T-helper 1 cell treated with Interleukin-12 subunit alpha and Interleukin-12 subunit beta and Interleukin-4 antibody, amounts not matched to agents 30 ng/mL and 1 ng/mL, for 36 hours (primary cell): ENCODE measurements at places on chromosomes 11 and 22. TPM values are rescaled to one million over a fixed set of nuclear protein-coding genes. Genes with fewer than 3 reads are reported as not detected.

Gene ALDH3B2
- total RNA-seq = not detected in 2 replicates

Gene DEFB131B
- total RNA-seq = not detected in 2 replicates

Gene SLC17A6
- not detected in 2 replicates for total RNA-seq

Gene APOBEC3G
- total RNA-seq = 110 and 112 TPM in 2 replicates

Gene ST14
- not detected in 2 replicates for total RNA-seq

Gene OSBPL5
- 1.6 and 3.4 TPM in 2 replicates for total RNA-seq

Gene SERPINH1
- 17.0 and 17.1 TPM in 2 replicates for total RNA-seq

Gene OR52N4
- total RNA-seq = 1.1 and 1.9 TPM in 2 replicates

Gene IGLL5
- not detected in 2 replicates for total RNA-seq

Gene A4GALT
- total RNA-seq = not detected in 2 replicates

Gene RFPL2
- 0.15 TPM in 1 of 2 replicates, not detected in the other for total RNA-seq

Gene ANGPTL5
- total RNA-seq = not detected in 2 replicates

Gene RTL10
- total RNA-seq = 14.8 and 16.7 TPM in 2 replicates

Gene MYBPC3
- total RNA-seq = not detected in 2 replicates

Gene KLHL22
- total RNA-seq = 29.7 and 30.1 TPM in 2 replicates

Gene GGTLC3
- not detected in 2 replicates for total RNA-seq

Gene SHISAL1
- total RNA-seq = not detected in 2 replicates

Gene KIF18A
- 20.8 and 22.1 TPM in 2 replicates for total RNA-seq

Gene AIFM3
- total RNA-seq = 0.51 TPM in 1 of 2 replicates, not detected in the other

Gene RASD2
- total RNA-seq = 0.05 TPM in 1 of 2 replicates, not detected in the other

Gene C22orf31
- total RNA-seq = not detected in 2 replicates

Gene ZC3H7B
- total RNA-seq = 77.1 and 80.4 TPM in 2 replicates

Gene CRYBB3
- 0.61 TPM in 1 of 2 replicates, not detected in the other for total RNA-seq

Gene UPK2
- total RNA-seq = not detected in 2 replicates

Gene MAPK11
- total RNA-seq = 29.0 and 33.2 TPM in 2 replicates

Gene C1QTNF5
- total RNA-seq = not detected in 2 replicates

Gene ZBTB16
- total RNA-seq = 4.8 and 5.8 TPM in 2 replicates

Gene NAV2
- total RNA-seq = 0.12 and 0.29 TPM in 2 replicates

Gene RTN4RL2
- 0.12 and 0.34 TPM in 2 replicates for total RNA-seq

Gene PHOX2A
- total RNA-seq = not detected in 2 replicates

Gene USP2
- total RNA-seq = 0.15 and 0.17 TPM in 2 replicates

Gene ZNRF3
- total RNA-seq = 0.64 and 0.68 TPM in 2 replicates

Gene GPHA2
- total RNA-seq = not detected in 2 replicates

Gene UBQLNL
- 0.12 and 0.34 TPM in 2 replicates for total RNA-seq

Gene PGA4
- not detected in 2 replicates for total RNA-seq

Gene MYO18B
- total RNA-seq = 1.2 and 1.3 TPM in 2 replicates

Gene CBY1
- 10.8 and 11.1 TPM in 2 replicates for total RNA-seq

Gene HDHD5
- total RNA-seq = 31.7 and 34.1 TPM in 2 replicates

Gene DBX1
- not detected in 2 replicates for total RNA-seq
